ENCODE measurements at places on chromosomes 16 and 17.
A peak's percentile ranks its signal among the peaks of the same experiment; 100 is the strongest.

GRCh38 chr16:2585651-2586081, 47.8 kb downstream of the PDPK1 start:
- DNase-seq, result no peak

DNA sequence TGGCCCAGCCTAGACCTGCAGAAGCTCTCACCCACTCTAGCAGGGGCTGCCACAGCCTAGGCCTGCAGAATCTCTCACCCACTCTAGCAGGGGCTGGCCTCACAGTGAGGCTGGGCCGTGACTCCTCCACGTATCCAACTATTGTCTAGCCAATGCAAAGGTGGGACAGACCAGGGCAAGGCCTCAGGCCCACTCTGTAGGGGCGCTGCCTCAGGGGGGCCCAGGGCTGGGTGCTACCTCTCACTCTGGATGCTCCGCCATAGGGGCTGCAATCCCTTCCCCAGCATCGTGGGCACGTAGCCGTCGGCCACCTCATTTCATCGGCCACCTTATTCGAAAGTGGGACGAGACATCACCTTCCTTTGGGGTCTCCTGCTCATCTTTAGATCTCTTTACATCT, 51.7 kb downstream of the RPH3AL start:
- no peak for DNase-seq

DNA sequence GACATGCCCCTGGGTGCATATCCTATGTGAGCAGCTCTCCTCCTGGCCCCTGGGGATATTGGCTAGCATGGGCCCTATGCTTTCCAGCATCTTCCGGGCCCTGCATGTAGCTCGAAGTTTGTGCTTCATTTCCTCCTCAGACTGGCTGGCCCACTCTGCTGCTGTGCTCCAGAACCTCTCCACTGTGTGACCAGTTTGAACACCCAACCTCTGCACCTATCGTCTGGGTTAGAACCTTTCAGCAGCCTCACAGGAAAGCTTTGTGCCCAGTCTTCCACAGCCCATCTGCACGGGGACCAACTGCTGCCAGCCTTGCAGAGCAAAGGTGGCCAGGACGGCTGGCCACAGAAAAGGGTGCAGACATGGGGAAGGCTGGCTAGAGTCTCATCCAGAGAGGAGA, 10.2 kb upstream of the CLEC18B start:
- no peak for DNase-seq

GRCh38 chr16:86519649-86520316, 9.5 kb downstream of the FOXF1 start:
- peak; percentile 60 for DNase-seq

DNA sequence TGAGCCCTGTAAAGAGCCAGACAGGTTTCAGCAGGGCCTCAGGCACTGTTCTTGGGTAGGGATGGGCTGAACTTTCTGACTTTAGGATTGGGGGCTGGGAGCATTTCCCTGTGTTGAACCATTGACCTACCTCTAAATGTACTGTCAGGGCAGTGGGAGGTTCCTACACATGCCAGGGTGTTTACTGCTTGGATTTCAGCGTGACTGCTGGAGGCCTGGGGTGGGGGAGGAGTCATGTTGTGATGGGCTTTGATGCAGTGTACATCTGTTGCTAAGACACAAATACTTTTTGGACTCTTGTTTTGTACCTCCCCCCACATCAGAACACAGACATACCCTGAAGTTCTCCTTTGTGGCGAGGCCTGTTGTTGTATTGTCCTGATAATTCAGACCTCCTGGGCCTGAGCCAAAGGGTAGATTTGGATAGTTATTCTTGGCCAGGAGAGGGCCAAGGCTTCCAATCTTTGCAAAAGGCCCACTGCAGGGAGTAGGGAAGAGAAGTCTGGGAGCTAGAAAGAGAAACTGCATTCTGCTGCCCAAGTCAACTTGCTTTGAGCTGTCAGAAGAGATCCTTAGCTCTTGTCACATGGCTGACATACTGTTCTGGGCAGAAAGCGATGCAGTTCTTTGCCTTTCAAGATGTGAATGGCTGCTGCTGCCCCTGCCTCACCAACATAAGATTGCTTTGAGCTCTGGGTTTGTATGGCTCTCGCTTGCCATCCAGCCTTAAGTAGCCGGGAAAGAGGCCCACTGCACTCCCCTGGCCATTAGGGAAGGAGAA, 3.7 kb downstream of the NFE2L1 start:
- DNase-seq, result no peak

GRCh38 chr17:57422574-57423164, 166.3 kb downstream of the MSI2 start:
- DNase-seq, result no peak

DNA sequence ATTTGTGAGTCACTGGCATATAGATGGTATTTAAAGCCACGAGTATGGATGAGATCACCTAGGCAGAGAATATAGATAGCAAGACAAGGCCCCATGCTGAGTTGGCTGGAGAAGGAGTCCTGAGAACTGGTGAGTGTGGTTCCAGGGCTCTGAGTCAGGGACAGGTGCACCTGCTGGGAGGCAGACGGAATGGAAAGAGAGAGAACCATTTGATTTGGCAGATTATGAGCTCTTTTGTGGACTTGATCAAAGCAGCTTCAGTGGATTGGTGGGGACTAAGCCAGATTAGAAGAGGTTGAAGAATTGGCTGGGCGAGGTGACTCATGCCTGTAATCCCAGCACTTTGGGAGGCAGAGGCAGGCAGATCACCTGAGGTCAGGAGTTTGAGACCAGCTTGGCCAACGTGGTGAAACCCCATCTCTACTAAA, 4.3 kb upstream of the C16orf92 start:
- no peak for DNase-seq

DNA sequence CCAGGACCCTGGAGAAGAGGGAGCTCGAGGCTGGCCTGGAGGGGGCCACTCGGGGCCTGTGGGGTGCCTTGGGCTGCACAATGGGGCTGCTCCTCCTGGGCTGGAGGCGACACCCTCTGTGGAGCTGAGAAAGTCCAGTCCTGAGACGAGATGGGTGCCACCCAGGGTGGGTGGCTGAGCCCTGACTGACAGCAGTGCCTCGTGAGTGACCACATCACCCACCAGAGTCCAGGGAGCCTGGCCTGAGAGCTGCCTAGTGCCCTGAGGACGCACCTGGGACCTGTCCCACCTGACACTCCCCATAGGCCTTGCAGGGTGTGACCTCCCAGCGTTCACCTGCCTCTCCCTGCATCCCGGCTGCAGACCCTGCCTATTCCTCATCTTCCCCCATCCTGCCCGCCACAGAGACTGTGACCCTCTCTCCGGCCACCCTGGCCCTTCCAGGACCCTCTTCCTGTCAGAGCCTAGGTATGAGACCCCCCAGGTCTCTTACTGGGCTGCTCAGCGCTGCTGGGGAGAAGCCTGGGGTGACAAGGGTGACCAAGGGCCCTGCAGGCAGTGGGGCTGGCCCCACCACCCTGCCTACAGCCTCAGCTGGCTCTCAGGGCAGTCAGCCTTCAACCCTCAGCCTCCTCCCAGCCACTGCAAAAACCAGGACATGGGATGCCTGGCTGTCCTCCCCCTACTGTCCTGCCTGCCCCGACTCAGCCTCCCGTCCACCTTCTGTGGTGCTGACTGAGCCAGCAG, 41.2 kb downstream of the TNFRSF13B start:
- no peak for DNase-seq

DNA sequence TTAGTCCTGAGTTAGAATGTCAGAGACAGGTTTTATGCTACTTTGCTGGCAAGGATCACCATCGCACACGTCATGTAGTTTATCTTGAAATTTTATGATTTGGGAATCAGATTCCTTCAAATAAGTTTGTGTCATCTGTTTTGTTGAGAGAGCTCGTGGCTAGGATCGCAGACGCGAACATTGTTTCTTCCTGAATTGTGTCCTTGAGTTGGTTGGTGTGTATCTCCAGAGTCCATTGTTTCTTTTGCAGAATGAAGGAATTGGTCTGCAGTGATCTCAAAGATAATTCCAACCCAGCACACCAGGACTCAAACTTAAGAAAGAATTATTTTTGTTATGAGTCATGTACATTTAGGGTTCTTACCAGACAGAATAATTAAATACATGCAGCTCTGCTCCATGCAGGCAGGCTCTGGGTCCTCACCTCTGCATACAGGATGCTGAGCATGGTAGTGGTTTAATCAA, 51.6 kb downstream of the PRKCA start:
- DNase-seq, result no peak

DNA sequence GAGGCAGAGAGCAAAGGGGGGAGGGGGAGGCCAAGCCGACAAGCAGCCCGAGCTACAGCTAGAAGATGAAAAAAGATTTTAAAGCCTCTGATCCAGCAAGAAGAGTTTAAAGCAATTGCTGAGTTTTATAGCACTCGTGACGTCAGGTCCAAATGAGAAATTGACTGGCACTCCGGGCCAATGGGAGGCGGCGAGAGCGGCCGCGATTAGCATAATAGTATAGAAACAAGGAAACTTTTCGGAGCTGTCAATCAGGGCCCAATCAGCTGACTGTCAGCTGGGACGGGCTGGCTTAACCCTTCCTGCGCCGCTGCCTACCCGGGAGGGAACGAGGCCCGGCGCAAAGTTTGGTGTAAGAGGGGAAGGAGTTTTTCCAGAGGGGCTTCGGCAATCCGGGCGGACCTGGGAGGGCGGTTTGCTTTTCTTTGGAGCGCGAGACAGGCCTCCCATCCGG, at the start of gene MAF:
TSS of gene MAF (minus strand) at position 100 of the 454 bp plus-strand sequence. CDS start 835 bp downstream, outside the sequence.
- DNase-seq, result peak; percentile 76

DNA sequence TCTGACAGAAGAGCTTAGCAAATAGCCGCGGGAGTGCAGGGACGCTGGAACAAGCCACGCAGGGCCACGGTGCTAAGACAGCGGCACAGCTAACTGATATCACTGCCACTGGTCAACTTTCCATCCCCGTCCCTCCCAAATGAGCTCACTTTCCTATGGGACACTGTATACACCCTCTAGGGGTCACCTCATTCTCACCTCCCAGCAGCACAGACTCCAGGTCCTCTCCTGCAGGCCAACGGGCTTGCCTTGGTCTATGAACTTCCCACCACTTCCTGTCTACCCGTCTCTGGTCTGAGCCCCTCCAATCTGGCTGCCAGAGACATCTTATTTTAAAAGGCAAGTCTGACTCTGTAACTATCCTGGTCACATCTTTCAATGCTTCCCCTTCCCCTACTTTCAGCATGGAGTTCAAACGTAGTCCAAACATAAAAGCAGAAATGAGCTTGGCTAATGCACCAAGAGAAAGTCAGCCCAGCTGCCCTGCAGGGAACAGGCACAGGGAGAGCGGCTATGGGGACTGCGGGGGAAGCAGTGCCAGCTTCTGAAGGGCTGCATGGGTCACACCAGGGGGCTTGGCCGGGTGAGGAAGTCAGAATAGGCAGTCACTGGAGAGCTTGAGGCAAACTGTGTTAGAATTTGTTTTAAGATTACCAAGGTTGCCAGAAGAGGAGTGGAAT, 26.3 kb upstream of the SLC38A8 start:
- DNase-seq, result no peak

- DNase-seq, result no peak
Observed at GRCh38 chr16:57686577-57686976, 8.0 kb upstream of the DRC7 start.

GRCh38 chr16:35690413-35690812, 2231.0 kb downstream of the TP53TG3F start:
- no peak for DNase-seq

DNA sequence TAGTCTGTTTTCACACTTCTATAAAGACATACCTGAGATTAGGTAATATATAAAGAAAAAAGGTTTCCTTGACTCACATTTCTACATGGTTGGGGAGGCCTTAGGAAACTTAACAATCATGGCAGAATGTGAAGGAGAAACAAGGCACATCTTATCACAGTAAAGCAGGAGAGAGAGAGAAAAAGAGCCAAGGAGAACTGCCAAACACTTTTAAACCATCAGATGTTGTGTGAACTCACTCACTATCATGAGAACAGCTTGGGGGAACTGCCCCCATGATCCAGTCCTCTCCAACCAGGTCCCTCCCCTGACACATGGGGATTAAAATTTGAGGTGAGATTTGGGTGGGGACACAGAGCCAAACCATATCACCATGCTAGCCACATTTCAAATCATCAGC, 547.9 kb downstream of the CDH13 start:
- DNase-seq, result no peak

All from NCI-H1417 (cell line).